ENCODE measurements at places on chromosomes 13 and 19. TPM values are rescaled to one million over a fixed set of nuclear protein-coding genes. Genes with fewer than 3 reads are reported as not detected.

DNA sequence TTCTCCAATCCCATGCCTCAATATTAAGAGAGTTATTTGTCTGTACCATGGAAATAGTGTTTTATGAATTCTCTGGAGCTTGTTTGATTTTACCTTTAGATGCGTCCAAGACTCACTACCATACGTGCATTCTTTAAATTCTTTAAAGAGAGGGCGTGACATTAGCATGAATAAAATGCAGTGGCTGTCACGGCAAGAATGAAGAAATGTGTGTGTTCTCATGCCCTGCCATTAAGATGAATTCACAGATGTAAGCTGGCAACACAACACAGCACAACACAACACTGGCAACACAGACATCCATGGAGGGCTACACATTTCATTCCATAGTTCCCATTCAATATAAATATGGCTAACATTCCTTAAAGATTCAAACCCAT, 213.4 kb downstream of the ENOX1 start:
- DNase-seq: no peak

DNA sequence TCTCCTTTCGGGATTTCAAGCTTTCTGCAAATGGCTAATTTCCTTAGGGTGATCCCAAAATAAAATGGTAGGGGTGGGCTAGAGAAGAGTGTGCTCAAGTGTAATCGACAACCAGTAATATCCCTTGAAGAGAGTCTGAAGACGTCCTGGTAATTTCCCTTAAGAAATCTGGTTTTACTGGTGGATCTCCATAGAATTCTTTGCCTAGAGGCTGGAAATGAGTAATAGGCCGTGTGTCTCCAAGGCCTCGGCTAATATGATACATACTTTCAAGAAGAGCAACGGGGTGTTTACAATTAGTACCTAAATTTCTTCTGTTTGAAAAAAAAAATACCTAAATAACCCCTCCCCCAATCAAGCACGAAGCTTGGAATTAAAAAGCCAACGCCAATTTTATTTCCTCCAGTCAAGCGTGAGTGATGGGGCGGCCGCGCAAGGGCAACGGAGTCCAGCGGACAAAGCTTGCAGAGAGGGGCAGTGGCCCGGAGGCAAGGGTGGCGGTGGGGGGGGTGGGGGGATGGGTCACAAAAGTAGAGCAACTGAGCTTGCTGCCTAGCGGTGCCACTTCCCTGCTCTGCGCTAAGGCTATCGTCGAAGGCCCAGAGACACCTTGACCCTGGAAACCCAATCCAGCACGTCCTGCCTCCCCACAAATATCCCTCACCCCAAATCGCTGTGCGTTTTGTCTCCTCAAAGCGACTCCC, 7.8 kb downstream of the SOX21 start:
- no peak for DNase-seq

DAND5 gene
- 0.18 TPM for polyA plus RNA-seq

- DNase-seq: no peak
Measured at GRCh38 chr13:113539822-113540221, 44.7 kb upstream of the TFDP1 start.

GRCh38 chr19:55306712-55307111, 18.4 kb downstream of the TMEM150B start:
- no peak for DNase-seq

DNA sequence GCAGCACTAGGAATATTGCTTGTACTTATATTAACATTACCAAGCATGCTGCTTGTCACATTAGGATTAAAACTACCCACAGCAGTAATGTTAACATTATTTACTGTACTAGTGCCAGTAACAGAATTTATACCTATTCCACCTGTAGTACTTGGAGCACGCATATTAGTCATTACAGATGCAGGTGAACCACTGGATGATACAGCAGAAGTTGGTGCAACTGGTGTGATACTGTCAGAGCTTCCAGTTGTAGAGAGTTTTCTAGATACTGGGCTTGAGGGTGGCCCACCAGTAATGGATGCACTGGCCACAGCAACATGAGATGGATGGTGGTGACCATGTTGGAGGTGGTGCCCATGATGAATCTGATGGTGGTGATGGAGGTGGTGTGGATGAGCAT, 1.1 kb downstream of the TSC22D1 start:
- no peak for DNase-seq

ERICH6B gene
- polyA plus RNA-seq: 4.0 TPM

- DNase-seq: no peak
Measured at GRCh38 chr13:90315061-90315460, 1032.4 kb upstream of the MIR17HG start.

All from left kidney (tissue), 8 donors.